ENCODE measurements at places on chromosomes 6 and 20. TPM values are rescaled to one million over a fixed set of nuclear protein-coding genes. Genes with fewer than 3 reads are reported as not detected.

GRCh38 chr6:14046476-14047068 lies 71.0 kb upstream of the CD83 start:
- H3K4me1 ChIP-seq, result no peaks in the 10 kb centered on the region
- H3K27me3 ChIP-seq, result no peaks in the 10 kb centered on the region
- H3K27ac ChIP-seq, result no peak overlapping the region
- H3K4me3 ChIP-seq, result no peak overlapping the region
- DNase-seq, result peak; percentile 57

- H3K4me3 ChIP-seq, result no peak overlapping the region
- no peaks in the 10 kb centered on the region for H3K27me3 ChIP-seq
These were observed 608.4 kb upstream of the SYNCRIP start for GRCh38 chr6:86251106-86251505.

The WFDC12 gene
- total RNA-seq, result not detected

DNA sequence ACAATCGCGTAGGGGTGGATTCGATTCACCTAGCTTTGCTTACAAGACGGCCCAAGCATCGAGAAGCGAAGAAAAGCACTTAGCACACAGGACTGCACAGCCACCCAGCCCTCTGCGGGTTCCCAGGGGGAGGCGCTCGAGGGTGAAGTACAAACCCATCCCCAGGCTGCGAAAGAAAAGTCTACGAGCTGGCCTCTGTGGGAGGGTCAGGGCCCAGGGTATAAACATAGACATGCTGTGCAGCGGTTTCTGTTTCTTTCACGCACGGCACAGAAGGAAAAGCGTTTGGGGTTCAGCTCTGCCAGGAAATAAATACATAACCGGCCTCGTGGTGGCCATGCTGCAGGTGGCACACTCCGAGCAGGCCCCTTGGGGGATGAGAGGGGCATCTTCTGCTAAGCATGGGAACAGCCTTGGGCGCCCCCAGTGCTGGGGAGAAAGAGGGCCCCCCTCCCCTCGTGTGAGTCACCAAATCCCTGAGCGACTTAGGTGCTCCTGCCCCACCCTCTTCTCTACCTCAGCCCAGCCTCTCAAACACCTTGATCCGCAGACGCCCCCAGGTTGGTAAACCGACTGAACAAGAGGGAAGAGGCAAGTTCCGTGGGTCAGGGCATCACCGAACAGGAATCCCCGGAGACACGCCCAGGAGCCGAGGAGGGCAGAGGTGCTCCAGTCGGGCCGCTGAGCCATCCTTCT lies 91.6 kb upstream of the RIPOR2 start:
- DNase-seq, result no peak
- H3K27ac ChIP-seq, result no peak overlapping the region
- no peaks in the 10 kb centered on the region for H3K36me3 ChIP-seq
- H3K4me1 ChIP-seq, result no peaks in the 10 kb centered on the region

- peaks cover 15% of the 10 kb centered on the region for H3K27me3 ChIP-seq
- no peak for DNase-seq
- no peak overlapping the region for H3K4me3 ChIP-seq
- H3K4me1 ChIP-seq, result no peaks in the 10 kb centered on the region
These were observed 37.9 kb downstream of the COL11A2 start for GRCh38 chr6:33154349-33154748.

- DNase-seq, result no peak
- H3K27me3 ChIP-seq, result no peaks in the 10 kb centered on the region
- no peak overlapping the region for H3K4me3 ChIP-seq
- no peaks in the 10 kb centered on the region for H3K36me3 ChIP-seq
- H3K27ac ChIP-seq, result no peak overlapping the region
- H3K4me1 ChIP-seq, result peaks cover 6% of the 10 kb centered on the region
These were observed 14.5 kb downstream of the HECA start for GRCh38 chr6:139149383-139149782.

DNA sequence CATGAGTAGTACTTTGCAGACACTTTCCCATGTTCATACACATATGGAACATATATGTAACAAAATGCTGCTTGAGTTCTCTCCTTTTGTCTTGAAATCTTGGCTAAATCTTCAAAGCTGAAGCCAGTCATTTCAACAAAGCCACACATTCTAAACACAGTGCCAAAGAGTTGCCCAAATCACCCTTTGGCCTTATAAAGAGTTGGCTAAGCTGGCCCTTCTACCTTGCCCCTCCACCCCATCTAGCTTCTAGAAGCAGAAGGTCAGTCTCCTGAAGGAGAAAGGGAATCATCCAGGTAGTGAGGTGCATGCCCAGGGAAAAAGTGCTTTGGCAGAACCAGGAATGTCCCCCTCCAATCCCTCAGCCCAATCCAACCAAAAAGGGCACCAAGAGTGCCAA lies 58.3 kb downstream of the ALDH8A1 start:
- no peaks in the 10 kb centered on the region for H3K27me3 ChIP-seq
- H3K36me3 ChIP-seq, result no peaks in the 10 kb centered on the region
- no peak for DNase-seq
- H3K4me1 ChIP-seq, result no peaks in the 10 kb centered on the region
- H3K4me3 ChIP-seq, result no peak overlapping the region
- no peak overlapping the region for H3K27ac ChIP-seq

GRCh38 chr6:16106991-16107787 lies 21.7 kb upstream of the MYLIP start:
- DNase-seq, result no peak
- no peak overlapping the region for H3K27ac ChIP-seq
- H3K4me3 ChIP-seq, result no peak overlapping the region
- H3K27me3 ChIP-seq, result no peaks in the 10 kb centered on the region
- no peaks in the 10 kb centered on the region for H3K36me3 ChIP-seq

Data from endothelial cell of umbilical vein (primary cell).